ENCODE measurements at places on chromosomes 11 and 22.

DNA sequence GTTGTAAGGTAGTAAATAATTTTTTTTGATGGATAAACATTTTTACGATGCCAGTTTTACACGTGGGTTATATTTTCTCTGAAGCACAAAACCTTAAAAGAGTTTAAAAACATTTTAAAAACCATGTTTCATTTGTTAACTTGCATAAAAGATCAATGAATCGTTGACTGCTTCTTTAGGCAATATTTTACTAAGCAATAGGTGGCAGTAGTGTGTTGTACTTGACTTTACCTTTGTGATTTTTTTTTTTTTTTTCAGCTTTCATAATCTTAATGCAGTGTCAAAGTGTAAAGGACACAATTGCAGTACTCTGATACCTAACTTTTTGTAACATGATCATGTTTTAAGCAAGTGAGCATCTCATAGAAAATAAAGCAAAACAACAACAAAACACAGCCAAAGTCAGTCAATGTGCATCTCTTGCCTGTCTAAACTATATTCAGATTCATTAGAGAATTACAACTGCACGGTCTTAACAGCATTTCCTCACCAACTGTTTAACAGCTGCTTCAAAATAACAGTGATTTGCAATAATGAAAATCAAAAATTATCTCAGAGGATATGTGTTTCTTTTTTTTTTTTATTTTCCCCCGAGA lies 27.7 kb downstream of the DNAJC24 start:
- peak; percentile 38 for DNase-seq

DNA sequence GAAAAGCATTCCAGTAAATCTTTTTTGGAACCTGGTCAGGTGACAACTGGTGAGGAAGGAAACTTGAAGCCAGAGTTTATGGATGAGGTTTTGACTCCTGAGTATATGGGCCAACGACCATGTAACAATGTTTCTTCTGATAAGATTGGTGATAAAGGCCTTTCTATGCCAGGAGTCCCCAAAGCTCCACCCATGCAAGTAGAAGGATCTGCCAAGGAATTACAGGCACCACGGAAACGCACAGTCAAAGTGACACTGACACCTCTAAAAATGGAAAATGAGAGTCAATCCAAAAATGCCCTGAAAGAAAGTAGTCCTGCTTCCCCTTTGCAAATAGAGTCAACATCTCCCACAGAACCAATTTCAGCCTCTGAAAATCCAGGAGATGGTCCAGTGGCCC lies 24.1 kb upstream of the TTC36 start:
- no peak for DNase-seq

GRCh38 chr11:87425391-87425790 lies 387.7 kb downstream of the TMEM135 start:
- no peak for DNase-seq

DNA sequence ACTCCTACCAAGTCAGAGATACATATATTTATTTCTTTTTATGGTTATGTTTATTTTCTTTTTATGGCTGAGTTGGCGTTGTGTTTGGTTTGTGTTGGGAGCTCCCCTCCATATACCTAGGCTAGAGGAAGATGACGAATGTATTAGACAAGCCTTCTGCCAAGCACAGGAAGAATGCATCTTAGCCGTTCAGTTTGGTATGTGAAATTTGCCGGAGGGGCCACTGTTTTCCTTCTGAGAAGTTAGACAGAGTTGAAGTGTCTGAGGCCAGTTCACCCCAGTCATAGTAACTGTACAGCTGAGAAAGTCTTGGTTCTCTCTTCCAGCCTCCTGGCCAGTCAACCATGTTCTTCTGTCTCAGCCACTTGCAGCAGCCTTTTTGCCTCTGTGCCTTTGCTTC lies 29.8 kb downstream of the TEAD1 start:
- DNase-seq, result no peak

DNA sequence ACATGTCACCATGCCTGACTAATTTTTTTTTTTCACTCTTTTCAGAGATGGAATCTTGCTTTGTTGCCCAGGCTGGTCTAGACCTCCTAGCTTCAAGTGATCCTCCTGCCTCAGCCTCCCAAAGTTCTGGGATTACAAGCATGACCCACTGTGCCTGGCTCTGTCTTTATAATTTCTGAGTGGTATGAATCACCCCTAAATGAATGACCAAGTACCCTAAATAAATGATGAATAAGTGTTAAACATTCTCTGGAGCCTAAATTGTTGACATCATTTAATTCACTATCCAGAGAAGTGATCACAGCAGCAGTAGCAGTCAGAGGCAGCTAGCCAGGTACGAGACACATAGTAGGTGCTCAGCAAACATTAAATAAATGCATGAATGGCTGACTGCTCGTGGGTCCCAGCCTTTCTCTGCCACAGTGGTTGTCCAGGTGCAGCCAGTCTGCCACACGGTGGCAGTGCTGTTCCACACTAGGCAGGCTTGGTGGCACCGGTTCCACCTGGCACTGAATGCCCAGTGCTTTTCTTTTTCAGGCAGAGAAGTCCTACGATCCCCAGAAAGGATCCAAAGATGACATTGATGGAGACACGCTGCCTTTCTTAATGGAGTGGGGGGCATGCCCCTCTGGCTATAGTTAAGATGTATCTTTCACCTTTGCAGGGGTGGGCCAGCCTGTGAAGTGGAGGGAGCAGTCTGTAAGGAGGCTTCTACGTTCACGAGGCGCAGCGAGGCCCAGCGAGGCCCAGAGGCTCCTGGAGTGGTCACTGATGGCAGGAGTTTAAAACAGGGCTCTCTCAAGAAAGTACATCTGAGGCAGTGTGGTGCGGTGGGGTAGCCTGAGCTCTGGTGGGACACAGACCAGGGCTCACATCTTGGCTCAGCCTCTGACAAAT lies 8.7 kb upstream of the TTC12 start:
- DNase-seq, result peak; percentile 70

- DNase-seq, result no peak
Observed at GRCh38 chr11:113831314-113831713, 44.1 kb downstream of the USP28 start.

- DNase-seq, result no peak
Observed at GRCh38 chr22:22818861-22819855, 68.5 kb upstream of the IGLL5 start.

- no peak for DNase-seq
Observed at GRCh38 chr11:2134022-2135010, 4.9 kb downstream of the IGF2 start.

DNA sequence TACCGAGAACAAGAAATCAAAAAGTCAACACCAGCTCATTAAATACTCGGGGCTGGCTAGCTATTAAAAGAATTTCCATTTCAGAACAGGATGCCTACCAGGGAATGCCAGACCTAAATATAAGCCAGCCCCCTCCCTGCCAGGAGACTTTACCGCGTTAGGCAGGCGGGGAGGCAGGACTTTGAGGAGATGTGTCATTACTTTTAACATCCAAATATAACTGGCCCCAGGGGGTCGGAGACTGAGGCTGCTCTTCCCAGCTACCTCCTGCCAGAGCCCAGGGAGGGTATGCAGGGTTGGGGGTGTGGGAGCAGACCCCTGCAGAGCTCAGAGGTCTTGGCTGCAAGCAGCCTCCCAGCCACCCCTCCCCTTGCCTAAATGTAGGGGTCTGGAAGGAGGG lies 183.5 kb downstream of the DSCAML1 start:
- no peak for DNase-seq

- DNase-seq, result no peak
Observed at GRCh38 chr11:46270684-46271083, 6.8 kb upstream of the CREB3L1 start.

DNA sequence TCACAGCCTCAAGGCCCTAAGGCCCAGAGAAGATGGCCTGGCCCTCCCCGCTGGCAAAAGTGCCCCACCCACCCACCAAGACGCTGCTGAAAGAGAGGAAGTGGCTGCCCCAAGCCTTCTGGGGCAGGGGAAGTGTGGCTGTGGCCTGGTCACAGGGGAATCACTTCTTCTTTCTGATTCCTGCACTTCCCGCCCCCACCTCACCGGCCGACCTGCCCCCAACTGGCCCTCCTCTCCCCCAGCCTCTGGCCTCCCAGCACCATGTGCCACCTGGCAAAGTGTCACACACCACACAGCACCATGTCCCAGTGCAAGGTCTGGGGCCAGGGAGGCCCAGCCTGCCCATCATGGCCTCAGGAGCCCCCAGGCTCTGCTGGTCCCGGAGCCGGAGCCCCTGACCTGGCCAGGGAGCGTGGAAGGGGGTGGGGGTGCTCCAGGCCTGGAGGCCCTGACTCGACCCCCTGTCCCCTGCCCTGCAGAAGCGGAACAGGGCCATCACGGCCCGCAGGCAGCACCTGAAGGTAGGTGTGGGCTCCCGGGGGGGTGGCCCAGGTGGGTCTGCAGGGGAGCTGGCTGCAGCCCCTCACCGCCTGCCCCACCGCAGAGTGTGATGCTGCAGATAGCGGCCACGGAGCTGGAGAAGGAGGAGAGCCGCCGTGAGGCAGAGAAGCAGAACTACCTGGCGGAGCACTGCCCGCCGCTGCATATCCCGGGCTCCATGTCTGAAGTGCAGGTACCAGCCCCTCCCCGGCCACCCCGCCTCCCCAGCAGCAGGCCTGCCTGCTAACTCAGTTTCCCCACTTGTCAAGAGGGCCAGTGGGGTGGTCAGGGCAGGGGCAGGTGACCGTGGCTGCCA lies 1.4 kb downstream of the TNNI2 start:
- DNase-seq, result no peak

- no peak for DNase-seq
Observed at GRCh38 chr22:33401291-33401690, 343.1 kb upstream of the SYN3 start.

DNA sequence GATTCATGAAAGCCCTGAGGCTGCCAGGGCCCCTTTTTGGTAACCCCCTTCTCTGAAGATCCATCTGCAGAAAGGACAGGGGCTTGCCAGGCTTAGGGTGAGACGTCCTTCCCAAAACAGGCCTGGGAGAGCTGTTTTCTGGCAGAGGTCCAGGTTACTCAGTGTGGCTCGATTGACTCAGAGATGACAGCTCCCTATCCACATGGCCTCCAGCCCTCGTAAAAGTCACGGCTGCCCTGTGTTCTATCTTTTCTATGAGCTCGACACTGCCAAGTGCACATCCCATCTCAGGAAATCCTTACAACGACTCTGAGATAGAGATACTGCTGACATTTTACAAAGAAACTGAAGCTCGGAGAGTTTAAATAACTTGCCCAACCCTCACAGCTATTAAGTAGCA lies 20.4 kb downstream of the ADAMTS8 start:
- no peak for DNase-seq

DNA sequence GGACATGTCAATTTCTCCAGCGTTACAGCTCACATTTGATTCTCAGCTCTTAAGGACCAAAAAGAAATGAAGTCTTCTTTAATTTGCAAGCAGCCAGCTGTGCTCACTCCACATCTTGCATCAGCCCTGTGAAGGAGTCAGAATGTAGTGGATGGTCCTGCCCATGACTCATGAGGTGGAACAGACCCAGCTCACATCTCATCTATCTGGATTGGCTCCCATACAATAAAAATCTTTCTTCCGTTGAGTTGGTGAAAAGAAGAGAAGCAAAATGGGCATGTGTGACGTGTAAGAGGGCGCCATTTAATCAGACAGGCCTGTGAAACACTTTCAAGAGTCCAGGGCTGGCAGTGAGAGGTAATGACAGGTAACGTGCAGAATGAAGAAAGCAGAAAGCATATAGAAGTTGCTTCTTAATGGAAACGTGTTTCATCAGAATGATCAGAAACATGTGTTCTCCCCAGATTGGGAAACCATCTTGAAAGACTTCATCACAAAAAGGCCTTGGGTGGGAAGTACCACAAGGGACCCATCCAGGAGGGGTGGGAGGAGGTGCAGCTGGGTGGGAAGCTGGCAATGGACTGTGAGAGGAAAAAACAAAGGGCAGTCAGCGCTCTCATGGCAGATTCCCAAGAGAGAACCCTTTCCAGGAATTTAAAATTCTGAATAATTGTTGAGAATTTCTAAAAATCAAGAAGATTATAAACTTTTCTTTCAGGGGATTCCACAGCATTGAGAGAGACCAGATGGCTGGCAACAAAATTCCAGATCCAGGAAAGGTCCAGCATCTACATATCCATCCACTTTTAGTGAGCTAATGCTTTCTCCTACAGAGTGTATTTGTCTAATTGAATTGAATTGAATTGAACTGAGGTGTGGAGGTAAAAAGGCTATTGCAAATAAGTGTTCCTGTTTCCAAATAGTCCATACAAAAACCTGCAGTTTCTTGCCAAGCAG lies 57.0 kb downstream of the ETS1 start:
- DNase-seq, result no peak

DNA sequence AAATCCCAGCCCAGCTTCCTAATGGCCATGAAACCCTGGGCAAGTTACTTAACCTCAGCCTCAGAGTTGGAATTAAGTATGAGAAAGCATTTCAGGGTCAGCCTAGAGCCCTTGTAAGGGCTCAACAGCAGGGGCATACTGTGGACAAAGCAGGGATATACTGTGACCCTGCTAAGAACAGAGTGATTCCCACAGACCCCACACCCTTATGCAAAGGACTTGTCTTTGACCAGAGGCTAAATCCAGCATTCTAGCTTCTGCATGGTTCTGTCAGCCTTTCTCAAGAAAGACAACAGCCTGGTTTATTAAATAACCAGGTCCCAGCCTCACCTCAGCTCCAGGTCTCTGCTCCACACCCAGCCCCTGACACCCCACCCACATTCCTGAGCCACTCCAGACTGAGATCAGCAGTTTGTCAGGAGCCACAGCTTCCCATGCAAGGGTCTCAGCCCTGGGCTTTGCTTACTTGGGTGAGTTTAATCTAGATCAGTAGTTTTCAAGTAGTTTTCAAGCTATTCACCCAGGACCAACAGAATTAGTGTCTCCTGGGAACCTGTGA lies 69.2 kb downstream of the GALNT18 start:
- no peak for DNase-seq

- DNase-seq, result no peak
Observed at GRCh38 chr11:3981084-3981633, 113.4 kb upstream of the RRM1 start.

DNA sequence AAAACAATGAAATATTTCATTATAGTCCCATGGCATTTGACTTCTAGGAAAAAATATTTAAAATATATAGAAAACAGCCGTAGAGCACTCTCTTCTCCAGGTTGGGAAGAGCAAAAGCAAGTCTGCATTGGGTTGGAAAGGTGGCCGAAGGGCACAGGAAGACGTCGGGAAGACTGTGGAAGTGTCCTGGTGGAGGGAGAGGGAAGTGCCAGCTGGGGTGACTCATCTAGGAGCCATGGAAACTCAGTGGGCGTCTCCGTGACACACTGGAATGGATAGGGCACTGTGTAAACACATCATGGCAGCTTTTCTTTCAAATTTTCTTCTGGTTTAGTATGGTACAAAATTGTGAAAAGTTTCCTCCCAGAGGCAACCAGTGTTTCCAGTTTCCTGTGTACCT lies 12.7 kb downstream of the GTPBP1 start:
- no peak for DNase-seq

GRCh38 chr11:122342089-122342744 lies 226.2 kb upstream of the BLID start:
- no peak for DNase-seq
